D721Med (cell line): ENCODE measurements at places on chromosomes 4 and X.

DNA sequence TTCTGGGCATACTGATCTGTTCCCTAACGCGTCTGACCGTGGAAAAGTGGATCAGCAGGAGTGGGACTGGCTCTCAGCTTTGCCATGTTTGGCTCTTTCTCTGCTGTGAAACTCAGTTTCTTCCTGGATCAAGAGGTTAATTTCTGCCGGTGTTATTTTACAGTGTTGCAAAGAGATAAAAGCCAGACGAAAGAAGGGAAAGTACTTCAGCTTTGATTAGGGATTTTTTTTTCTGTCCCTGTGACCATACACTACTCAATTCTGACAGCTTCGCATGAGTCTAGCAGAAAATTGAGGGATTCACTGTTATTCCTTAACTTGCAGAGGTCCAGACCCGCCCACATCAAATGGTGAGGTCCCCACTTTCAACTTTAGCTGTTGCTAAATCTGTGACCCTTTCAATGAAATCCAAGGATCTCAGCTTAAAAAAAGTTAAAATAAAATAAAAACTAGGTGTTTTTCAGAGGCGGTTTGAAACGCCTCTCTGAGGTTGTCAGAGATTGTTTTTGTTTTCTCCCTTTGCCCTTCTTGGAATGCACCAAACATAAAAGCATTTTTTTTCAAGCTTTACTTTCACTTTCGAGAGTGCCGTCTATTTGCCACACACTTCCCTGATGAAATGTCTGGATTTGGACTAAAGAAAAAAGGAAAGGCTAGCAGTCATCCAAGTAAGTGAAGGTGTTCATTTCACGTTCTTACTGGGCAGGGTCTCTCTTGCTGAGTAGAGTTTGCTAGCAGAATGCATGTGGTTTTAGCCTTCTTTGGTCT, at the start of gene TLR3:
TSS of gene TLR3 (plus strand) at position 576 of the 768 bp plus-strand sequence. CDS start 7,464 bp downstream, outside the sequence.
- no peak for DNase-seq

GRCh38 chr4:152255437-152255836, 280.5 kb downstream of the FBXW7 start:
- DNase-seq = no peak

DNA sequence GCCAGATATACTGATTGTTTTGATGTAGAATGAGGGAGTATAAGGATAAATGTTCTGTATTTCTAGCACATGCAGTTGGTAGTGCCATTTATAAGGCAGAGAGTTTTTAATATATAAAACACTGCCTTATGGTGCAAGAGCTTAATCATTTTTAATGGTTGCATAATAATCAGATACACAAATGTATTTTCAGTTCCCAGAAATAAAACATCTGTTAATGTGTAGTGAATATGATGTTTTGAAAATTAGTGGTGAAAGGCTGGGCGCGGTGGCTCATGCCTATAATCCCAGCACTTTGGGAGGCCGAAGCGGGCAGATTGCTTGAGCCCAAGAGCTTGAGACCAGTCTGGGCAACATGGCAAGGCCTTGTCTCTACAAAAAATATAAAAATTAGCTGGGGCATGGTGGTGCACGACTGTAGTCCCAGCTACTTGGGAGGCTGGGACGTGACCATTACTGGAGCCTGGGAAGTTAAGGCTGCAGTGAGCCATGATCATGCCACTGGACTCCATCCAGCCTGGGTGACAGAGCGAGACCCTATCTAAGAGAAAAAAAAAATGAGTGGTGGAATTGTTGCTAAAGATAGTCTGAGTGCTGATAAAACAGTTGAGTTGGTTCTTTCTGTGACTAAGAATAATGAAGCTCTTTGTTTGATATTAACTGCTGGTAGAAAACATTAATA, 29.3 kb downstream of the CLCN3 start:
- DNase-seq = no peak

DNA sequence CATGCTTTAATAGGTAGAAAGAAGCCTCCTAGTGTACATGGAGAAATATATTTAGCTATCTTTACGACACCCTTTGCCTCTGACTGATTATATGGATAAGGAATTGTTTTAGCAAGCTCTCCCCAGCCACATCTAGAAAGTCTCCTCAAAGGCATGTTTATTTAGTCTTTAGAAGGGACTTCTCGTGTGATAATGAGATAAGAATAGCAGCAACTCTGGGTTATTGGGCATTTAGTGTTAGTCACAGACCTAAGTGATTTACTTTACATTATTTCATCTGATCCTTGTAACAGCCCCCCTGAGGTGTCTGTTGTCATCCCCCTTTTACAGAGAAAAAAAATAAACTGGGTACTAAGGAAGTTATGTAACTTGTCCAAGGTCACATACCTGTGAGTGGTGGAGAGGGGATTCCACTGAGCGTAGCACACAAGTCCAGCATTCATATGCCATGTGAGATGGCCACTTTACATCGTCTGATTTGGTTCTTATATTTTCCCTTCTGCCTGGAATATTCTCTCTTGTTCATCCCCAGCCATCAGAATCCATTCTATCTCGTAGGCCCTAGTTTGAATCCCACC, 77.7 kb downstream of the TSPAN7 start:
- DNase-seq = no peak

DNA sequence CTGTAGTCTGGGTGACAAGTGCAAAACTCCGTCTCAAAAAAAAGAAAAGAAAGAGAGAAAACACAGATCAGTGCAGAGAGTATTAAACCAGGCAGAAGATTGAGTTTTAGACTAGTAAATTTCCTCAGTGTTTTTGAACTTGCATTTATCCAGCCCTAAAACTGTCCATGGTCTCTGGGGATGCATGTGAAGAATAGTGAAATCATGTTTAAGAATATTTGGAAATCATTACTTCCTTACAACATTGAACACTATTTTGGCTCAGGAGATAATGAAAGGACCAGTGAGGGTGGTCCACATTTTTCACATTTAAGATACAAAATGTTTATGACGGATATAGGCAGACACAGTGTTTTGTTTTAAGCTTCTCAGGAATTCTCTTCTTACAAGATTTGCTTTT, 195.8 kb upstream of the RASGEF1B start:
- no peak for DNase-seq

DNA sequence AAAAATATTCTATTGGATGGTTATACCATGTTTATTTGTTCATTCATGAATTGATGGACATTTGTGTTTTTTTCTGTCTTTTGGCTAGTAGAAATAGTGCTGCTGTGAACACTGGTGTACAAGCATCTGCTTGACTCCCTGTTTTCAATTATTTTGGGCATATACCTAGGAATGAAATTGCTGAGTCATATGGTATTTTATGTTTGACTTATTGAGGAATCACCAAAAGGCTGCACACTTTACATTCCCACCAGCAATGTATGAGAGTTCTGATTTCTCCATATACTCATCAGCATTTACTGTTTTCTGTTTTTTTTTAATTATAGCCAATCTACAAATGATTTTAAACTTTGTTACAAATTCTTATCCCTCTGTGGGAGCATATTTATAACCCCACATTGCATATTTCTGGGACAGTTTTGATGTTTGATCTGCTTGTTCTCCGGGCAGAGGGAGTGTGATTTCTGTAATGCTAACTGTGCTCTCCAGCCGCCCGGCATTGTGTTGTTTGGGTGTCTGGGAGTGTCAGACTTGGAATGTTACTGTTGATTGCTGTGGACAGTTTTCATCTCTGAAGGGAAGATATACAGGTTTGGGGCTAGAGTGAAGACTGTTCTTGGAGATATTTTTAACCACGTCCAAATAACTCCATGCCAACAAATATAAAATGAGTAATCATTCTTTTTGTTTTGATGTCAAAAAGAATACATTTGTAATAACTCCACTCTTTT, 60.5 kb upstream of the PGRMC2 start:
- no peak for DNase-seq

GRCh38 chr4:1720163-1720983, 750 bp downstream of the TMEM129 start:
- DNase-seq = no peak

DNA sequence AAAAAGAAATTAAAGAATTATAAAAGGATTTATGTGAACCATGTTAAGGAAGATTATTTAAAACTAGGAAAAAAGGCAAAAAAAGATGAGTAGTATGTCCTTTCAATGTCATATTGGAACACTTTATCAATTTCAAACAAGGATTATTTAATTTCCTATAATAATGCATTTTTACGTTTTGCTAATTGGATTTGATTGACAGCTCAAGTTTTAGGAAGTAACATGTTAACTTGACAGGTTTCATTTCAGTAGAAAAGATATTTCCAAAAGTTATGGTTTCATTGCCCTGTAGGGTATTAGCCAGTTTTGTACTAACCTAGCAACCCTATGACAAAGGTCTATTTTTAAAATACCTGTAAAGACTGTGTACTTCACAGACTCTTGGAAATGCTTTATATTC, 379.6 kb upstream of the ZFP42 start:
- DNase-seq = no peak

DNA sequence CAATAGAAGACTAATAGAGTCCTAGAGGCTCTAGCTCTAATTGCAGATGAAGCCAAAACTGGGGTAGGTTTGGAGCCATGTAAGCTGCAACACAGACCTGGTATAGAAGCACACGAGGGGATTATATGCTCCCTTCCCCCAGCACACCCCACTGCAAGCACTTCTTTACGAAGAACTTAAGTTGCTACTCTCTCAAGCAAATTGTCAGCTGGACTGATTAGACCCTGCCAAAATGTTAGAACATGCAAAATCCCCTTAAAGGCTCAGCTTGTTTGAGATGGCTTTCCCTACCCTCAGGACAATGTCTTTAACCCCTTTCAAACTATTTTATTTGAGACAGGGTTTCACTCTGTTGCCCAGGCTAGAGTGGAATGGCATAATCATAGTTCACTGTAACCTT, 4.7 kb upstream of the KIAA1210 start:
- no peak for DNase-seq

- DNase-seq = no peak
These were observed 15.3 kb downstream of the CTAG1B start for GRCh38 chrX:154603438-154604430.

- DNase-seq = no peak
These were observed 6.9 kb upstream of the WDR1 start for GRCh38 chr4:10123227-10124101.

- DNase-seq = no peak
These were observed 56.4 kb downstream of the FAM53A start for GRCh38 chr4:1627417-1628313.

- no peak for DNase-seq
These were observed 116.1 kb downstream of the SPCS3 start for GRCh38 chr4:176435901-176436292.

GRCh38 chr4:163493643-163494359, 689 bp upstream of the TMA16 start:
- DNase-seq = no peak

DNA sequence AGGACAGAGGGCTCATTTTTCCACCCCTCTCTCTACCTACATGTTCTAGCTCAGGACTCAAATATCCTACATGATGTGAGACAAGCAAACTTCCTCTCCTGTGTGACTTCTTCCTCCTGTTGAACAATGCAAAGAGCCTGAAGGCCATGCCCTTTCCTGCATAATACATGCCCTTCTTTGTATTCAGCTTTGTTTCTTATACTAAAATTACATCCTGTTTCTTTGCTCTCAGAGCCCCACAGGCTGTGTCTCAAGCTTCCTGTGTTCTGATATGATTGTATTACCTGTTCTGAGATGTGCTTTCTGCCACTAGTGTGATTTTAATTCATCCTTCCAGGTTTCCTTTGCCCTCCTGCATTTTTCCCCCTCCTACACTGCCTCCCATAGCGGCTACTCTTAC, 166.4 kb upstream of the AFF2 start:
- DNase-seq = no peak

DNA sequence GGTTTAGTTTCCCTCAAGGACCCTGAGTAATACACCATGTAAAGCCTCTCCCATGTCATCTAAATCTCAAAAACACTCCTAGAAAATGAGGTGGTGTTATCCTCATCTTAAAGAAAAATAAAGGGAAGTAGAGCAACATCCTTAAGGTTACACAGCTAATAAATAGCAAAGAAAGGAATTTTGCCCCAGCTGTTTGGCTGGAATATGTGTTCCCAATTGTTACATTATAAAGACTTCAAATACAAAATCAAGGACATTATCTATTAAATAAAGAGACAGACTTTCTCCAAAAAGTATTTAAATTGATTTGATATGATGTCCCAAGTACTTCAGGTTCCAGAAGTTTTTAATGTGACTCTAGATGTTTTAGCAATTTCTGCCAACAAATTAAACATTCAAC, 57.9 kb upstream of the IL15 start:
- no peak for DNase-seq
